DND-41 (cell line): ENCODE measurements at places on chromosomes 4 and X.

DNA sequence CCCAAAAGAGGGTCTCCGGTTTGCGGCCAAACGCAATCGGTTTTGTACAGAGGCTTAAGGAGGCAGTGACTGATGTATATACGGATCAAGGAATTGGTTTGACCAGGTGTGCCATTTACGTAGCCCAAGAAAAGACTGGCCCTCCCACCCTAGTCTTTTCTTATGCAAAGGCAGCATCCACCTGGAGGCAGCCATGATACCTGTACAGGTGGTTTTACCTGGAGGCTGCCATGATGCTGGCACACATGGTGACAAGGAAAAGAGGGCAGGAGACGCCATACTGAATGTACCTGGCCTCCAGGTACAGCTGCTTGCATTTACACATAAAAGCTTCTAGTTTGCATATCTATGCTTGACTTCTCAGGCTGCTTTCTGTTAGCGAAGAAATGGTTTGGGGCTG lies 917.7 kb upstream of the INTU start:
- no peak for DNase-seq
- H3K36me3 ChIP-seq: no peaks in the 10 kb centered on the region
- H3K4me1 ChIP-seq: no peaks in the 10 kb centered on the region
- H3K4me3 ChIP-seq: no peak overlapping the region

- H3K27ac ChIP-seq: no peak overlapping the region
- no peaks in the 10 kb centered on the region for H3K27me3 ChIP-seq
- no peaks in the 10 kb centered on the region for H3K4me1 ChIP-seq
- no peak for DNase-seq
- H3K36me3 ChIP-seq: no peaks in the 10 kb centered on the region
- H3K4me3 ChIP-seq: no peak overlapping the region
Observed at GRCh38 chr4:7341491-7342222, 93.1 kb downstream of the PSAPL1 start.

GRCh38 chr4:138775890-138776289 lies 239.7 kb upstream of the NOCT start:
- no peaks in the 10 kb centered on the region for H3K36me3 ChIP-seq
- no peak overlapping the region for H3K27ac ChIP-seq
- no peak overlapping the region for H3K4me3 ChIP-seq
- H3K4me1 ChIP-seq: no peaks in the 10 kb centered on the region
- DNase-seq: no peak
- peaks cover 4% of the 10 kb centered on the region for H3K27me3 ChIP-seq

- no peaks in the 10 kb centered on the region for H3K27me3 ChIP-seq
- no peak for DNase-seq
- no peak overlapping the region for H3K4me3 ChIP-seq
- H3K27ac ChIP-seq: no peak overlapping the region
- H3K36me3 ChIP-seq: no peaks in the 10 kb centered on the region
Observed at GRCh38 chrX:39630344-39630743, 467.4 kb downstream of the BCOR start.

DNA sequence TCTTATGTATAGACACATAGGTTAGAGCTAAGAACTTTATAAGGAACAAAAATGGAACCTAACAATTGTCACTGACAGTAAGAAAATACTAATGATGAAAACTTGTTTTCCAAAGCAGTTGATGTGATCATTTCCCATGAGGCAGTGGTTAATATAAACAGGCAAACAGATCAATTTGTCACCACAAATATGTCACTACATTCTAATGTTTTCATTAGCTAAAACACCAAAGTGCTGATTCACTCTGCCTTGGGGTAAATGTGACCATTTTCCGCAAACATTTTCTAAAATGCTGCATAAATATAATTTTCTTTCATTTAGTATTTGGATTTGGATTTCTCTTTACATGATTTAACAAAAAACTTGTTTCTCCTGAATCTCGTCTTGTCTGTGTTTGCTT lies 408.9 kb upstream of the CTSO start:
- H3K27me3 ChIP-seq: no peaks in the 10 kb centered on the region
- DNase-seq: no peak
- H3K4me3 ChIP-seq: no peak overlapping the region
- no peaks in the 10 kb centered on the region for H3K36me3 ChIP-seq
- no peak overlapping the region for H3K27ac ChIP-seq

DNA sequence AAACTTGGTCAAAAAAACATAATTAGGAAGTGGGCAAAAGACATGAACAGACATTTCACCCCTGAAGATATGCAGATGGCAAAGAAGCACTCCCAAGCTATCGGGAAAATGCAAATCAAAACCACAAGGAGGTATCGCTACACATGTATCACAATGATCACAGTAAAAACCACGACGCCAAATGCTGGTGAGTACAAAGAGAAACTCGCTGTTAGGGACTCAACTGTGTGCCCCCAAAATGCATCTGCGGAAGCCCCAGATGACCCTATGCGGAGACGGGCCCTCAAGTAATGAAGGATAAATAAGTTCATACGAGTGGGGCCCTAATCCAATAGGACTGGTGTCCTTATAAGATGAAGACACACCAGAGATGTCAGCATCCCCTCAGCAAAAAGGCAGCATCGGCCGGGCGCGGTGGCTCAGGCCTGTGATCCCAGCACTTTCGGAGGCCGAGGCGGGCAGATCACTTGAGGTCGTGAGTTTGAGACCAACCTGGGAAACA lies 10.2 kb downstream of the GAK start:
- peak; percentile 26 for DNase-seq
- H3K4me3 ChIP-seq: no peak overlapping the region
- H3K36me3 ChIP-seq: peaks cover 5% of the 10 kb centered on the region

GRCh38 chr4:16597845-16598596 lies 300.4 kb downstream of the LDB2 start:
- no peak for DNase-seq
- no peak overlapping the region for H3K4me3 ChIP-seq
- H3K27me3 ChIP-seq: peaks cover 2% of the 10 kb centered on the region
- no peaks in the 10 kb centered on the region for H3K36me3 ChIP-seq

DNA sequence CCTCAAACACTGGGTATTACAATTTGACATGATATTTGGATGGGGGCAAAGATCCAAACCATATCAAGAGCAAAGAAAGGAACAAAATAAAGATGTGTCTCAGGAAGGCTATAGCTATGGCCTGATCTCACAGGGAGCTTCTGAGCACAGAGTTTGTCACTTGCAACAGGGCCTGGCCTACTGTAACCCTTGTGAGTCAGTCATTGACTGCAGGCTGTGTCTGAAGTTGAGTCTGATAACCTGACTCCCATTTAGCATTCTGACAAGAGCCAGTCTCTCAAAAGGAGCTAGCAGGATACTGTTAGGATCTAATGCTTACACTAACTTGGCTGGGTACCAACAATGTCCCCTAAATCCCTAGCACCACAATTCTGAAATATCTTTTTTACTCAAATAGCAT lies 612.5 kb upstream of the TECRL start:
- no peaks in the 10 kb centered on the region for H3K36me3 ChIP-seq
- H3K4me3 ChIP-seq: no peak overlapping the region
- DNase-seq: no peak
- H3K27ac ChIP-seq: peak overlapping the region; percentile 12; the same call in 1 of the 2 replicates
- H3K27me3 ChIP-seq: no peaks in the 10 kb centered on the region

- H3K4me3 ChIP-seq: no peak overlapping the region
- DNase-seq: no peak
- no peak overlapping the region for H3K27ac ChIP-seq
- H3K4me1 ChIP-seq: no peaks in the 10 kb centered on the region
- peaks cover 2% of the 10 kb centered on the region for H3K27me3 ChIP-seq
Observed at GRCh38 chr4:141241986-141242385, 21.3 kb downstream of the ZNF330 start.

- H3K4me1 ChIP-seq: no peaks in the 10 kb centered on the region
- H3K4me3 ChIP-seq: no peak overlapping the region
- H3K36me3 ChIP-seq: no peaks in the 10 kb centered on the region
- no peaks in the 10 kb centered on the region for H3K27me3 ChIP-seq
- no peak for DNase-seq
Observed at GRCh38 chrX:4830880-4831557, 1117.6 kb upstream of the PRKX start.

DNA sequence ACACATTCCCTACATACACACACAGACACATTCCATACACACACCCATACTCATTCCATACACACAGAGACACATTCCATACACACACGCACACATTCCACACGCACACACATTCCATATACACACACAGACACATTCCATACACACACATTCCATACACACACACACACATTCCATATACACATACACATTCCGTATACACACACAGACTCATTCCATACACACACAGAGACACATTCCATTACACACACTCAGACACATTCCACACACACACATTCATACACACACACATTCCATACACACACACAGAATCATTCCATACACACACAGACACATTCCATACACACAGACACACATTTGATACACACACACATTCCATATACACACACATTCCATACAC lies 15.2 kb downstream of the LINC00632 start:
- no peaks in the 10 kb centered on the region for H3K27me3 ChIP-seq
- no peak overlapping the region for H3K4me3 ChIP-seq
- H3K36me3 ChIP-seq: no peaks in the 10 kb centered on the region
- H3K27ac ChIP-seq: no peak overlapping the region
- H3K4me1 ChIP-seq: no peaks in the 10 kb centered on the region
- no peak for DNase-seq

- H3K4me1 ChIP-seq: no peaks in the 10 kb centered on the region
- H3K27me3 ChIP-seq: no peaks in the 10 kb centered on the region
- no peak overlapping the region for H3K4me3 ChIP-seq
- no peaks in the 10 kb centered on the region for H3K36me3 ChIP-seq
- H3K27ac ChIP-seq: no peak overlapping the region
Observed at GRCh38 chr4:12965334-12965733, 518.8 kb downstream of the RAB28 start.

GRCh38 chrX:150146271-150146896 lies 208.1 kb upstream of the EOLA2 start:
- no peak for DNase-seq
- H3K27ac ChIP-seq: no peak overlapping the region
- H3K27me3 ChIP-seq: no peaks in the 10 kb centered on the region
- no peaks in the 10 kb centered on the region for H3K36me3 ChIP-seq
- no peak overlapping the region for H3K4me3 ChIP-seq

DNA sequence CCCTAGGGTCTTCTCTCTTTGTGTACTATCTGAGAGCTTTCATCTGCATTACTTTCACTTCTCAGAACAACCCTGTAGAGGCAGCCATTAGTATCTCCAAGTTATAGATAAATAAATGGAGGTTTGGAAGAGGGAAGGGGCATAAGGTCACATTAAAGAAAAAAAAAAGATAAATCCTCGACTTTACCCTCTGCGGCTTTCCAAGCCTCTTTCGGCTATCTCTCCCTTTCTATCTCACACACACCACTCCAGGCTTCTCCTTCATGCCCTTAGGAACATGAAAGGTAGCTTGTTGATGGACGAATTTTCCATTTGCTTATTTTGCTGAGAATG lies 660 bp upstream of the ARHGEF9 start:
- peak overlapping the region; percentile 79 for H3K4me3 ChIP-seq
- no peak for DNase-seq
- no peaks in the 10 kb centered on the region; the same call in 1 of the 2 replicates for H3K36me3 ChIP-seq
- H3K4me1 ChIP-seq: peaks cover 27% of the 10 kb centered on the region
- H3K27ac ChIP-seq: peak overlapping the region; percentile 91
- no peaks in the 10 kb centered on the region for H3K27me3 ChIP-seq

DNA sequence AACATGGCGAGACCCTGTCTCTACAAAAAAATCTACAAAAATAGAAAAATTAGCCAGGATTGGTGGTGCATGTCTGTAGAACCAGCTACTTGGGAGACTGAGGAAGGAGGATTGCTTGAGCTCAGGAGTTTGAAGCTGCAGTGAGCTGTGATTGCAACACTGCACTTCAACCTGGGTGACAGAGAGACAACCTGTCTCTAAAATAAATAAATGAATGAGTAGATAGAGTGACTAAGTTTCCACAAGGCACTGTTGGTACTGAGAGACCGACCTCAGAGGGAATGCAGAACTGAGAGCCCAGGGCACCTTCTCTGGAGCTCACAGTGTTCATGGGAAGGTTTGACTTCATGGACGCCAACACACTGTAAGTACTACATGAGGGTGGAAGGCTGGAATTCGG lies 26.7 kb upstream of the ARSD start:
- H3K4me3 ChIP-seq: no peak overlapping the region
- no peaks in the 10 kb centered on the region for H3K4me1 ChIP-seq
- DNase-seq: no peak
- H3K27me3 ChIP-seq: no peaks in the 10 kb centered on the region

- DNase-seq: no peak
- no peaks in the 10 kb centered on the region for H3K36me3 ChIP-seq
- H3K4me1 ChIP-seq: no peaks in the 10 kb centered on the region
- H3K27me3 ChIP-seq: no peaks in the 10 kb centered on the region
- H3K27ac ChIP-seq: no peak overlapping the region
- H3K4me3 ChIP-seq: no peak overlapping the region
Observed at GRCh38 chr4:41060352-41061334, 153.7 kb downstream of the APBB2 start.

GRCh38 chr4:7959078-7959477 lies 19.4 kb upstream of the AFAP1 start:
- H3K27ac ChIP-seq: no peak overlapping the region
- H3K36me3 ChIP-seq: no peaks in the 10 kb centered on the region
- H3K4me1 ChIP-seq: no peaks in the 10 kb centered on the region
- peaks cover 7% of the 10 kb centered on the region for H3K27me3 ChIP-seq
- H3K4me3 ChIP-seq: no peak overlapping the region

GRCh38 chrX:46204721-46205422 lies 340.3 kb downstream of the ZNF674 start:
- peaks cover 59% of the 10 kb centered on the region for H3K4me1 ChIP-seq
- H3K27me3 ChIP-seq: no peaks in the 10 kb centered on the region
- H3K27ac ChIP-seq: no peak overlapping the region
- no peaks in the 10 kb centered on the region for H3K36me3 ChIP-seq
- no peak overlapping the region for H3K4me3 ChIP-seq
- no peak for DNase-seq

DNA sequence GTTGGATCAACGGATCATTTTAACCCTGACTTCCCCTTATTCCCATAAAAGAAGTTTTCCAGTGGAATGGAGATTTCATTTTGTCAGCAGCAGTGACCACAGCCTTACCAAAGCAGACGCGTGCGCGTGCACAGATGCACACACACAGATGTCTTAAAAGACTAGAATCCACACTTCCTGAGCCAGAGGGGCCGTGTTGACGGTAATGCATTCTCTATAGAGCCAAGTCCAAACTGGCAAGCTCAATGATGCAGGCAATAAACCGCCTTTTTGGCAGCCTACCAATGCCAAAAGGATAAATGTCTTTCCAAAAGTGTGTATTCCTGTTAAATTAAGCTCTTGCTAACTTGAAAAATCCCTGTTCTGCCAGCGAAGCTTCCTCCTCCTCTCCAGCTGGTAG lies 18.8 kb upstream of the CLDN34 start:
- no peaks in the 10 kb centered on the region for H3K27me3 ChIP-seq
- H3K36me3 ChIP-seq: no peaks in the 10 kb centered on the region
- no peak overlapping the region for H3K4me3 ChIP-seq
- H3K27ac ChIP-seq: no peak overlapping the region

- no peaks in the 10 kb centered on the region for H3K27me3 ChIP-seq
- DNase-seq: peak; percentile 43
- H3K4me1 ChIP-seq: peaks cover 99% of the 10 kb centered on the region
- peak overlapping the region; percentile 98 for H3K27ac ChIP-seq
Observed at GRCh38 chrX:133681897-133682296, 266.6 kb upstream of the GPC4 start.

GRCh38 chr4:7206911-7207567 lies 14.7 kb downstream of the SORCS2 start:
- peaks cover 10% of the 10 kb centered on the region for H3K27me3 ChIP-seq
- DNase-seq: no peak
- H3K4me3 ChIP-seq: no peak overlapping the region
- H3K4me1 ChIP-seq: no peaks in the 10 kb centered on the region
